Tracheal epithelial cell (primary cell): ENCODE measurements at places on chromosomes 16 and 17. TPM values are rescaled to one million over a fixed set of nuclear protein-coding genes. Genes with fewer than 3 reads are reported as not detected.

GPR139 gene
- total RNA-seq = not detected in 2 replicates

OR4D1 gene
- total RNA-seq = not detected in 2 replicates

ST6GALNAC2 gene
- 123 and 124 TPM in 2 replicates for total RNA-seq

SPECC1 gene
- 68.2 and 69.6 TPM in 2 replicates for total RNA-seq

TMEM98 gene
- total RNA-seq = 19.0 and 96.4 TPM in 2 replicates

TM4SF5 gene
- not detected in 2 replicates for total RNA-seq

TBC1D3I gene
- total RNA-seq = not detected in 2 replicates

AGRP gene
- not detected in 2 replicates for total RNA-seq

CLEC19A gene
- total RNA-seq = not detected in 2 replicates

PYY gene
- total RNA-seq = 2.1 TPM in 1 of 2 replicates, not detected in the other

GLIS2 gene
- 1.3 and 1.4 TPM in 2 replicates for total RNA-seq

B4GALNT2 gene
- total RNA-seq = 0.24 and 1.3 TPM in 2 replicates

CCDC200 gene
- total RNA-seq = not detected in 2 replicates

TMEM208 gene
- 30.4 and 45.8 TPM in 2 replicates for total RNA-seq

CACNG1 gene
- not detected in 2 replicates for total RNA-seq

STXBP4 gene
- 4.3 and 5.5 TPM in 2 replicates for total RNA-seq

PPP1R1B gene
- under 0.01 and 0.43 TPM in 2 replicates for total RNA-seq

PYDC1 gene
- total RNA-seq = not detected in 2 replicates

GDPD3 gene
- total RNA-seq = 1.9 and 5.1 TPM in 2 replicates

RNU2-1 gene
- not detected in 2 replicates for total RNA-seq

ASGR2 gene
- not detected in 2 replicates for total RNA-seq

FOXL1 gene
- 0.72 and 2.8 TPM in 2 replicates for total RNA-seq
